ENCODE measurements at places on chromosomes 2 and 18.

GRCh38 chr18:23539296-23539695, 36.0 kb downstream of the RMC1 start:
- DNase-seq = no peak

GRCh38 chr2:164840458-164840929, 1.1 kb downstream of the COBLL1 start:
- DNase-seq = peak; percentile 48

DNA sequence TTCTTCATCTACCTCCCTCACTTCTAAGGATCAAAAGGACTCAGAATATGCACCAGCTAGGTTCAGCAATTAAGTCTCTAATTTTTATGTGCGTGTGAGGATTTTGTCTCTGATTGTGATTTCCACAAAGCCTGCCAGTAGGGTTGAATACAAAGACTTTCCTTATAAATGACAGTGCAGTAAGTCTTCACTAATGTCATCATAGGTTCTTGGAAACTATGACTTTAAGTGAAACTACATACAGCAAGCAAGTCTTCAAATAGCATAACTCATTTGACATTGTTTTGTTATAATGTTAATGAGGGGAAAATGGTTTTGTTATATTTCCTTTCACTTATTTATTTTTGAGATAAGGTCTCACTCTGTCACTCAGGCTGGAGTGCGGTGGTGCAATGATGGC, 526.3 kb upstream of the DCC start:
- no peak for DNase-seq

DNA sequence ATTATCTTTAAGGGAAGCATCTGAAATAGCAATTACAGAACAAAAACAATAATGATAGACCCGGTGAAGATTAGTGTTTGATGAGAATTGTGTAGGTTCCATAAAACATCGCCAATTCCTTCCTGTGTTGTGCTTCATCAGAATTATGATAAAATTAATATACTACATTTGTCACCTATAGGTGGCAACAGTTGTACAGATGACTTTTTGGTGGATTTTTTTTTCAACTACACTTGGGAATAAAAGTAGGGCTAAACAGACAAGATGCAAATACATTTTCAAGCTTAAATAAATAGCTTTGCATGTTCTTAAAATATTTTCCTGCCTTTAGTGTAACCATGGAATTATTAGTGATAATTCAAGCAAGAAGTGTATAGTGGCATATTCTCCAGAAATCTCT, 7.0 kb upstream of the LYPD1 start:
- DNase-seq = no peak

DNA sequence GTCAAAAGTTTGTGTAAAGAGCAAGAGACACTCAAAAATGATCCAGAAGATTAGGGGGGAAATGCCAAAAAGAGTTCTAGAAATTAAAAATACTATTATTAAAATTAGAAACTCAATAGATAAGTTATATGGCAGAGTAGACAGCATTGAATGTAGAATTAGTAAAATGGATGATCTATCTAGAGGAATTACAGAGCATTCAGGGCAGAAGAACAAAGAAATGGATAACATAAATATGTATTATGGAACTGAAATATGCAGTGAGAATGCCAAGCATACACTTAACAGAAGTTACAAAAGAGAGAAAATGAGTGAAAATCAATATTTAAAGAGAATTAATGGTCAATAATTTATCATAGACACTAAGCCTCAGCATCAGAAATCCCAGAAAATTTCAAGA, 33.2 kb upstream of the OR6B3 start:
- no peak for DNase-seq

GRCh38 chr2:102335871-102336366, 19.7 kb upstream of the IL18R1 start:
- no peak for DNase-seq

GRCh38 chr2:23660237-23660636, 266.7 kb downstream of the ATAD2B start:
- DNase-seq = no peak

- DNase-seq = no peak
Observed at GRCh38 chr2:225040142-225040541, 2.1 kb downstream of the DOCK10 start.

- DNase-seq = no peak
Observed at GRCh38 chr2:181971032-181971431, 14.6 kb upstream of the PPP1R1C start.

DNA sequence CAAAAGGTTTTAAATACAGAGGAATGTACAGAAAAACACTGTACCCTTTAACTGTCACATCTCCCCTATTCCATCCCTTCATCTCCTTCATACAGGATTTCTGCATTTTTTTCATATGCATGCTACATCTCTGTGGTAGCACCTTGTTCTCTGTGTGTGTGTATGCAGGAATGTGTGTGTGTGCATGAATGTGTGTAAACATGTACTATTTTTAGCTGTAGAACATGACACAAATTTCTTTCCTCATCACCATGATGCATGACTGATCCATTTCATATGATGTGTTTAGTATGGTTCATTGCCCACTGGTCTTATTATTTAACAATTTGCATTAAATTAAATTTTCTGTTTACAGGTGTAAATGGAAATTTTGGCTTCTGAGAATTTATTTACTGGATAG, 21.5 kb upstream of the ZEB2 start:
- no peak for DNase-seq

GRCh38 chr2:209875270-209875669, 103.6 kb downstream of the UNC80 start:
- no peak for DNase-seq

- DNase-seq = no peak
Observed at GRCh38 chr2:12293874-12294273, 422.9 kb upstream of the TRIB2 start.

GRCh38 chr18:56173542-56174220, 464.7 kb downstream of the TXNL1 start:
- DNase-seq = no peak

DNA sequence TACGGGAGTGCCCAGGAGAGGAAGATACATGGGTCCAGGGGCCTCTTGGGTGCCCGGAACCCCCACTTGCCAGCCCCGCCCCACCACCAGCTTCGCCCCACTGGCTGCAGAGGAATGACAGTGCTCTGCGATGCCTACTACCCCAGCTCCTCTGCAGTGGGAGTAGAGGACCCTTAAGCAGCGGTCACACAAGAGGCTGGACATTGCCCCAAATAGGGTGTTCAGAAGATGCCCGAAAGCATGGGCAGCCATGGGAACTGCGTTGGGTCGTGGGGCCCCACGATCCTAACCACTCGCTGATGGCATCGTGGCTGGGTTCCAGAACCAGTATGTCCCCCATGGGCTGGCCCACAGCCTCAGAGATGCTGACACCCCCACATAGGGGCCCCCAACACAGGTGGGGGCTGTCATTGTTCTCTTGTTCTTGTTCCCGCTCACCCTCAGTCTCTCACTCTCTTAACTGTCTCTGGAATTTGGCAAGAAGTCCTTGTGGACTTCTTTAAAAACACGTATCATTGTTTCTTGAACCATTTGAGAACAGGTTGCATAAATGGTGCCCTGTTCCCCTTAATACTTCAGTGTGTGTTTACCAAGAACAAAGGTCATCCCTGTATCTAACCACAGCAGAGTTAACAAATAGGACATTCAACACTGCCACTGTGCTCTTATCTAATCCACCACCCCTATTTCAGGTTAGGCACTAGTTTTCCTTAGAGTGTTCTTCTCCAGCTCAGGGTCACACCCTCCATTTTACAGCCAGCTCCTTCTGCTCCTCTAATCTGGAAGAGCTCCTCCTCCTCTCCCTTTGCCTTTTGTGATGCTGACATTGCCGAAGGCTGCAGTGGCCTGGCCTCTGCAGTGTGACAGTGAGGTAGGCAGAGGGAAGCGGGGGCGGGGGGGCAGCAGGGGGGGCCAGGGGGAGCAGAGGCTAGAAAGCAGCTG, 76.3 kb downstream of the STPG4 start:
- peak; percentile 71 for DNase-seq

GRCh38 chr2:53737091-53737490, 30.5 kb upstream of the CHAC2 start:
- no peak for DNase-seq

DNA sequence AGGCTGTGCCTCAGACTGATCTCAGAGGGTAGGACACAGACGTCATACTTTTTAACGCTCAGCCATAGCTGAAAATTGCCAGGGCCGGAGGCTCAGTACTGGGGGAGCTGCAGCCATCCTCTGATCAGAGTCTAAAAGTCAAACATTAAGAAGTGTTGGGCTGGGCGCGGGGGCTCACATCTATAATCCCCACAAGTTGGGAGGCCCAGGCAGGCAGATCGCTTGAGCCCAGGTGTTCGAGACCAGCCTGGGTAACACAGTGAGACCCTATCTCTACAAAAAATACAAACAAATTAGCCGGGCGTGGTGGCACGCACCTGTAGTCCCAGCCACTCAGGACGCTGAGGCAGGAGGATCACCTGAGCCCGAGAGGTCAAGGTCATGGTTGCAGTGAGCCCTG, 48.8 kb downstream of the FAM178B start:
- no peak for DNase-seq

DNA sequence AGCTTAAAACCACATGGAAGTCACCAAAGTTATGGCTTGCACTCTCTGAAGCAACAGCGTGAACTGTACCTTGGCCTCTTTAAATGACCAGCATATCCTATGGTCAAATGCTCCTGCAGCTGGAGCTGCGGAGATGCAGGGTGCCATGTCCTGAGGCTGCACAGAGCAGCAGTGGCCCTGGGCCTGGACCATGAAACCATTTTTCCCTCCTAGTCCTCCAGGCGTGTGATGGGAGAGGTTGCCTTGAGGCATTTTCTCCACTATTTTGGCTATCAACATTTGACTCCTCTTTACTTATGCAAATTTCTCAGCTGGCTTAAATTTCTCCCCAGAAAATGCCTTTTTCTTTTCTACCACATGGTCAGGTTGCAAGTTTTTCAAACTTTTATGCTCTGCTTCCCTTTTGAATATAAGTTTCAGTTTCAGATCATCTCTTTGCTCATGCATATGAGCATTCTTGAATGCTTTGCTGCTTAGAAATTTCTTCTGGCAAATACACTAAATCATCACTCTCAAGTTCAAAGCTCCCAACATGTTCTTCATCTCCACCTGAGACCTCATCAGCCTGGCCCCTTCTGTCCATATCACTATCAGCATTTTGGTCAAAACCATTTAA, 82.9 kb upstream of the TMEFF2 start:
- DNase-seq = no peak

- peak; percentile 27 for DNase-seq
Observed at GRCh38 chr2:46801731-46802664, 113.6 kb downstream of the MCFD2 start.

GRCh38 chr2:88071365-88071764, 3.7 kb downstream of the SMYD1 start:
- no peak for DNase-seq

DNA sequence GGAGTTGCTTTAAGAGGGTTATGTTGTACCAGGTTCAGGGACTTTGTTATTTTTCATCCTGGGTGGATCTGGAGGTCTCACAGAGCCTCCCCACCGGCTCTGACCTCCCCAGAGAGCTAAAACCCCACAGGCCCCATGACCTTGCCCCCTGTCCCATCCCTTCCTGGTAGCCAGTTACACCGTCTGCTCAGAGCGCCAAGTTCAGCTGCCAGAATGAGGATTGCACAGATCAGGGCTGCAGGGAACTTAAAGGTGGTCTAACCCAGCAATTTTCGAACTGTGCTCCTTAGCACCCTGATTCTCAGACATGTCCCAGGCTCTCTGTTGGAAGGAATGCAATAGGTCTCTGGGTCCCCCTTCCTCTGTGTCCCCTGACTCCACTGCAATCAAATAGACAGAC, 32.1 kb downstream of the ATOH8 start:
- no peak for DNase-seq

GRCh38 chr18:65206551-65207260, 544.1 kb upstream of the CDH7 start:
- DNase-seq = no peak

DNA sequence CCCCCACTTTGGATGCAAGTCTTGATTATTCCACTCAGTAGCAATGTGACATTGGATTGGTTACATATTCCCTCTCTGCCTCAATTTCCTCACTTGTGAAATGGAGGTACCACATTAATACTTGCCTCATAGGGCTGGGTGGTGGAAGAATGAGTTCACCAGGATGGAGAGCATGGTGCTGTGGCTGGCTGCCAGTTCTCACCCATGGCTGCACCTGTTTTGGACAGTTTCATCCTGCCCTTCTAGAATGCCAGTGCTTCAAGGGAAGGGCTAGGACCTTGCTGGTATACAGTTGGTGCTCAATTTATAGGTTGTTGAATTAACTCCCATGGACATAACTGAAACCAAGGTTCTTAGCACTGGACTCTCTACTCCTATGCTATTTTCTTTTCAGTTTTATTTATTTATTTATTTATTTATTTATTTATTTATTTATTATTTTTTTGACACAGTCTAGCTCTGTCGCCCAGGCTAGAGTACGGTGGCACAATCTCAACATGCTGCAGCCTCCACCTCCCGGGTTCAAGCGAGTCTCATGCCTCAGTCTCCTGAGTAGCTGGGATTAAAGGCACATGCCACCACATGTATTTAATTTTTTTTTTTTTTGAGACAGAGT, 5.3 kb upstream of the SH3RF3 start:
- DNase-seq = no peak

GRCh38 chr2:240663546-240664190, 19.0 kb downstream of the AQP12B start:
- no peak for DNase-seq

GRCh38 chr2:20303966-20304365, 46.7 kb downstream of the PUM2 start:
- no peak for DNase-seq

GRCh38 chr2:68336192-68336591, 16.4 kb upstream of the CNRIP1 start:
- DNase-seq = no peak

DNA sequence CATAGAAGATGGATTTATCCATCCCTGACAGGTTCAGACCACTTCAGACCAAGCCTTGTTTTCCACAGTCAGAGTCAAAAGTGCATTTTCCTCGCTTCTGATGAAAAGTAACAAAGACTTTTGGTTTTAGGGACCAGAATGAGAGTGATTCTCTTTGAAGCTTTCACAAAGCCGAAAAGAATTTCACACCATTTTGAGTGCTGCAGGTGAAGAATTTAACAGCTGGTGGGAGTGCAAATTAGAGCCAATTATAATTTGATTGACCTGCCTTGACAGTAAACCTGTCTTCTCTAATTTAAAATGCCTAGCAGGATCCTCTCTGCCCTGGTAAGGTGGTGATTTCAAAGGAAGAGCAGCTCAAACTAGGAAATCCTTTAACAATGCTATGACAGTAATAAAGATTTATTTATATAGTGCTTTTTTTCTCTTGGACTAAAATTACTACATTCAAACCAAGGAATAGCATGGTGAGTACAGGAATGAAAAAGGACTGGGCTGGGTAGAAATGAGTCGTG, 241.6 kb downstream of the HRH4 start:
- DNase-seq = no peak
